Activated T-cell treated with anti-CD3 and anti-CD28 coated beads, Interleukin-2, amount 50 U/mL, for 1 hour (primary cell): ENCODE measurements at places on chromosomes 2 and 18.
A peak's percentile ranks its signal among the peaks of the same experiment; 100 is the strongest.

DNA sequence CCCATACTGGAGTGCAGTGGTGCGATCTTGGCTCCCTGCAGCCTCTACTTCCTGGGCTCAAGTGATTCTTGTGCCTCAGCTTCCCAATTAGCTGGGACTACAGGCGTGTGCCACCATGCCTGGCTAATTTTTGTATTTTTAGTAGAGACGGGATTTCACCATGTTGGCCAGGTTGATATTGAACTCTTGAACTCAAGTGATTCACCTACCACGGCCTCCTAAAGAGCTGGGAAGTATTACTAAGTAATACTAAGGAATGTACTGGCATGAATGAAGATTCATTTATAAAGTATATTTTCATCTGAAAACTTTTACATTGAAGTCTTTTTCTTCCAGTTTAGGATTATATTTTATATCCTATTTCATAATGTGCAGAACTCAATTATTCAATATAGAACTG, 38.1 kb downstream of the NUP35 start:
- DNase-seq = no peak

- DNase-seq = no peak
Observed at GRCh38 chr2:236657801-236658200, 88.2 kb downstream of the ACKR3 start.

GRCh38 chr2:128623776-128624761, 305.4 kb upstream of the HS6ST1 start:
- DNase-seq = no peak

- DNase-seq = no peak
Observed at GRCh38 chr2:6025391-6025790, 333.2 kb downstream of the SOX11 start.

DNA sequence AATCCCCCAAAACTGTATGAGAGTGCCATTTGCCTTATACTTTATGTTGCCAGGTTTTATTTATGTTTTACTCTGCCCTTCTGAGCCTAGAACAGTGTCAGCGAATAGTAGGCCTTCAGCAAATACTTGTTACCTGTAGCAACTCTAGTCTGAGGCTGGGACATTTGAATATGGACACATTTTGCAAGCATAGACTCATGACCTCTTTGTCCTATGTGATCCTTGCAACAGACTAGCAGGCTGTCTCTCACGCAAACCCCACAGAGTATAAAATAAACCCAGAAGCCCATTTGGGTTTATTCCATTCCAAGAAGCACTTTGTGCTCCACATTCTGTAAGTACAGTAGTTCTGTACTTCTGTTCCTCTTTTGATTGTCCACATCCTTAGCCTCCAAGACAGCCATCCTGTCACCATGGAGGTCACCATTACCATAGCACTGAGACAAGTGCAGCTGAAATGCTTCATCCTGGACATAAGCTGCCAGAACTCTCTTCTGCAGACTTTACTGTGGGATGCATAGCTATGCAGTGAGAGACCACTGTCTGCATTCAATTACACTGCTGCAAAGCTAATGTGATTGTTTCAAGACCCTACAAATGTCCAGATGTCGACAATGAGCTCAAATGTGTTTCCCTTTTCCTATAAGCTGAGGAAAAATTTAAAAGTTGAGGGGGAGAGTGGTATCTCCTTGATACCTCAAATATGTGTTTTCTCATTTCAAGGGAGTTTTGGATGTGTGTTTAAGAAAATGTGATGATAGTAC, 425.7 kb downstream of the PID1 start:
- DNase-seq = no peak

- DNase-seq = no peak
Observed at GRCh38 chr2:106025796-106026195, 168.3 kb downstream of the UXS1 start.

DNA sequence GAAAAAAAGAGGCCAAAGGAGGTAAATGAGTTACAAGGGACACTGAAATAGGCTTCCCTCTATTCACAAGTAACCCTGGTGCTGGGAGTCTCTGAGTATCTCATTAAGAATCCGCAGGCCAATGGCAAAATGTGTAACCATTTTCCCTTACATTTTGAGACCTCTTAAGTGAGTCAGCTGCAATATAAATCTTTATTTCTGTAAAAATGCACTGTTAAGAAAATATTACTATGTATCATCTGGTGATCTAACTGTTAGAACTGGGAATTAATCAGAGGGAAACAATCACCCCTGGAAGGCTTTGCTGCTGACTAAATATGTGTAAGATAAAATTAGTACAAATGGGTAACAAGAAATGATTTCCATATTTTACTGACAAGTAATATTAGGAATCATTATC, 483.1 kb upstream of the CHST9 start:
- DNase-seq = no peak

DNA sequence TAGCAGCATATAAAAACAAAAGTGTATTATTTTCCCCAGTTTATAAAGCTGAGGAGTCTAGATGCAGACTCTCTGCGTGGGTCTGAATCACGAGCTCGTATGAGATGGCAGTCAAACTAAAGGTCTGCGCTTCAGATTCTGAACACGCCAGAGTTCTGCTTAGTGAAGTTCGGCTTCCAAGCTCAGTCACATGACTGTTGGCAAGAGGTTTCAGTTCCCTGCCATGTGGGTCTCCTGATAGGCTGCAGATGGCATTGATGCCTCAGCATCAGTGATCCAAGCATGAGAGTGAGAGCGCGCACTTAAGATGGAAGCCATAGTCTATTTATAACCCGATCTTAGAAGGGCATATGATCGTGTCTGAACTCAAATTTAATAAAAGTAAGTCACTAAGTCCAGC, 242.8 kb upstream of the DOK6 start:
- no peak for DNase-seq

GRCh38 chr2:234752966-234753365, 198.9 kb upstream of the SH3BP4 start:
- no peak for DNase-seq

DNA sequence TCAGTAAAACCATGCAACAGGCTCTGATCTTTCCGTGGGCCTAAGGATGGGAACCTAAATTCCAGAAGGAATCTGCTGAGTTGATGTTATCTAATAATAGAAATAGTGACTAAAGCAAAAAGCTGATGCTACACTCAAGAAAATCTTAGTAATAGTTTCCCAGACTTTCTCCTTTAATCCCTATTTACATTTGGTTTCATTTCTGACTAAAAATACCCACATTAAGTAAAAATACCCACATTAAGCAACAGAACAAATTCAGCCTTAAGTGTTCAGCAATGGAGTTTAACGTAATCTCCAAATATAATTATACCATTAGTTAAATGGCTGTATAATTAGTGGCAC, 50.3 kb downstream of the CCBE1 start:
- no peak for DNase-seq

DNA sequence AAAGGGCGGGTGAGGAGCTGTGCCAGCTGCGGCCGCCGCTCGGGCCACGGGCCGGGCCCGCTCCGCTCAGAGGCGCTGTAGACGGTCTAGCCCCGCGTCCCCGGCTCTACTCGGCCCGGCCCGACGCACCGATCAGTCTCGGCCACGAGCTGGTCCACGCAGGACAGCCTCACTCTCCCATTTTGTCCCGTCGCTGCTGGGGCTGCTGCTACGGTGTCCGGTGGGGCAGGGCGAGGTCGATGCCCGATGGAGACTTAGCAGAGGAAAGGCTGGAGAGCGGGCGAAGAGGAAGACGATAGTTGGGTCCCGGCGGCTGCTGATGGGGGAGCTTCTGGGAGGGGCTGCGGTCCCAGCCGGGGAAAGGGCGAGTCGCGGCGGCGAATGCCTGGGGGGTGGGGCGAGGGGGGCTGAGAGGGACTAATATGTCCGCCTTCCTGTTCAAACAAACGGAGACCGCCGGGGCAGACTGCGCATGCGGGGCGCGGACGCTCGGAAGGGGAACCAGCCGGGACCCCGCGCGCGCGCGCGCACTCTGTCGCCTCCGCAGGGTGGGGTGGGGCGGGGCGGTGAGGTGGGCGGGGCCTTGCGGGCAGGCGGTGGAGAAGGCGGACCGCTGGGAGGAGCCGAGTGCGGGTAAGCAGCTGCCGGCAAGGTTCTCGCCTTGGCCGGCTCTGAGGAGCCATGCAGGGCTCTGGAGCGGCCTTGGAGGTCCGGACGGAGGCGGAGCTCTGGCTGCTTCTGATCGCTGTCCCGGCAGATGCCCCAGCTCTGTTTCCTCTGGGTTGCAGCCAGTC, at the start of gene ROCK1:
TSS of gene ROCK1 (minus strand) at position 468 of the 794 bp plus-strand sequence. CDS start 903 bp downstream, outside the sequence.
- DNase-seq = peak; percentile 98

- DNase-seq = no peak
Observed at GRCh38 chr2:31835450-31835849, 175.4 kb downstream of the MEMO1 start.
